Fibroblast of villous mesenchyme (primary cell): ENCODE measurements at places on chromosomes 6 and 20. TPM values are rescaled to one million over a fixed set of nuclear protein-coding genes. Genes with fewer than 3 reads are reported as not detected.
A peak's percentile ranks its signal among the peaks of the same experiment; 100 is the strongest.

The OR2H1 gene
- total RNA-seq: not detected in 2 replicates

The KHDC1L gene
- 0.43 TPM in 1 of 2 replicates, not detected in the other for total RNA-seq

The KIAA0408 gene
- 0.64 and 1.3 TPM in 2 replicates for total RNA-seq

The COX4I2 gene
- total RNA-seq: not detected in 2 replicates

The NRN1 gene
- total RNA-seq: not detected in 2 replicates

The MOXD1 gene
- total RNA-seq: 15.1 and 25.4 TPM in 2 replicates

The ENPP5 gene
- total RNA-seq: 0.32 and 0.43 TPM in 2 replicates

The SOX18 gene
- total RNA-seq: under 0.01 TPM in 1 of 2 replicates, not detected in the other

DNA sequence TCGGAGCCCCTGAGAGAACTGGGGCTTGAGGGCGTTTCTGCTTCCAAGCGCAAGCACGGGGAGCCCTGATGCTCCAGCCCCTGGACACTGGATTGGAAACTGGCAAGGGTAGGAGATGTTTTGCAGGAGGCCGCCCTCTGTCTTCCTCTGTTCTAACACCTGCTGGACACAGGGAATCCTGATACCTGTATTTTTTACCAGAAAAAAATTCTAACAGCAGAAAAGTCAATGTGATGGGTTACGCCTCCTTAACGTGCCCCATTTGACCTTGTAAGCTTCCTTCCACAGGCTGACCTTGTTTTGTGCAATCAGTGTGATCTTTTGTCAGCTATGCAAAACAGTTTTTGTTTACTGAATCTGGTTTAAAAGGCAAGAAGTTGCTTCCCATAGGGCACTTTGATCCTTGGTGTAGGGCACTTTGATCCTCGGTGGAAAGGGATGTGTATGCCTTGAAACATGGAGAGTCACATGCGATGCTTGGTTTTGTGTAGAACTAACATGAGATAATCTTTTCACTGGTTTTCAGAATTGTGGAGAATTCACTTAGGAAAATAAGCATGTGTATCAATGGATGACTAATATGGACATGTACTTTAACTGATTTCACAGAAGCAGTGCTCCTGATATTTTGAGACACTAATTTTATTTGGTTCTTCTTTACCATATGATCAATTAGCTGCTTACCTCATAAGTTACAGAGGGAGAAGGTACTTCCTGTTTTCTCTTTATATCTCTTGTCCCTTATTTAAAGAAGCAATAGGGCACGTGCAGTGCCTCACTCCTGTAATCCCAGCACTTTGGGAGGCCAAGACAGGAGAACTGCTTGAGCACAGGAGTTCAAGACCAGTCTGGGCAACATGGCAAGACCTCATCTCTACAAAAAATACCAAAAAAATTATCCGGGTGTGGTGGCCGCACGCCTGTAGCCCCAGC is 59.9 kb upstream of the MAP3K4 start:
- DNase-seq: peak; percentile 53

DNA sequence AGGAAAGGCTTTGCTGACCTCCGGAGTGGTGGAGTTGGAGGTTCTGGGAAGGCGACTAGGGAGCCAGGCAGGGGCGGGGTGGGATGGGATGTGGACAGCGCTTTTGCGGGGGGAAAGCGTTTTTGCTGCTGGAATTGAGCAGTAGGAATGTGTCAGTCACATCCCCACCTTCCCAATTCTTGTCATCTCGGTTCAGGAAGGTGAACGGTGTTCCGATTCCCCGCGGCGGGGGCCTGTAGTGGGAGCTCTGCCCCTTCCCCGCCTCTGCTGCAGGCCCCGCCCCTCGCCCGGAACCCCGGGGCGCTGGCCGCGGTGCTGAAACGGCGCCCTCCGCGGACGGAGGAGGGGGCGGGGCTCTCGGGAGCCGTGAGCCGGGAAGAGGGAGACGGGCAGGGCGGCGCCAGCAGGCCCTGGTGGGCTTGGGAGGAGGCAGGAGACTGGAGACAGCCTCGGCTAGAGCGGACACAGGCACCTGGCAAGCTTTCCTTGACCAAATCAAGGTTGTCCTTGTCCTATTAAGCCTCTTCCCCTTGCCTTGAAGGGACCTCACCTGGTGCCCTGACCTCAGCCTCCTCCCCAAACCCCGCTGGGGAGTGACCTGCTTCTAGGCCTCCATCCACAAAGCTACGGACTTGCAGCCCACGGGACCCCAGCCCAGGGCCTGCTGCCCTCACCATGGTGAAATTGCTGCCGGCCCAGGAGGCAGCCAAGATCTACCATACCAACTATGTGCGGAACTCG is at the start of gene LHFPL5:
Gene LHFPL5, plus strand, starts transcription at position 357 of the 741 bp plus-strand sequence. Its CDS starts 319 bp downstream, at position 676.
- peak; percentile 28 for DNase-seq

GRCh38 chr6:149448821-149449453 is 35.9 kb downstream of the ZC3H12D start:
- DNase-seq: no peak

GRCh38 chr6:151257985-151258445 is 18.2 kb downstream of the AKAP12 start:
- DNase-seq: peak; percentile 62

GRCh38 chr6:13395272-13396237 is 67.2 kb upstream of the TBC1D7 start:
- peak; percentile 97 for DNase-seq

DNA sequence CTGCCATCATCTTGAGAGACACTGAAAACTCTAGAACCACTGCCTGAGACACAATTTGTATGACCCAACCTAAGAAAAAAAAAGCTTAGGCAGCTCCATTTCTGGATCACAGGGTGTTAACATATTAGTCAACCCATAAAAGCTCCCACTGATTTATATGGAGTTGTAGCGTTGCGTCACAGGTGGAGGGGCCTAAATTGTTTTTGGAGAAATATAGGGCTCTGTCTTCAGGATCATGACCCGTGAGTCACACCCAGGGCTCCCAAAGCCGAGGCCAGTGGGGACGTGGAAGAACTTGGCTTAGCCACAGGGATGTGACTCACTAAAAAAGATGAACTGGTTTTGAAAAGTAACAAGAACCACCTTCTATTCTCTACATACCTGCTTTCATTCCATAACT is 116.5 kb upstream of the BMP2 start:
- peak; percentile 93 for DNase-seq

DNA sequence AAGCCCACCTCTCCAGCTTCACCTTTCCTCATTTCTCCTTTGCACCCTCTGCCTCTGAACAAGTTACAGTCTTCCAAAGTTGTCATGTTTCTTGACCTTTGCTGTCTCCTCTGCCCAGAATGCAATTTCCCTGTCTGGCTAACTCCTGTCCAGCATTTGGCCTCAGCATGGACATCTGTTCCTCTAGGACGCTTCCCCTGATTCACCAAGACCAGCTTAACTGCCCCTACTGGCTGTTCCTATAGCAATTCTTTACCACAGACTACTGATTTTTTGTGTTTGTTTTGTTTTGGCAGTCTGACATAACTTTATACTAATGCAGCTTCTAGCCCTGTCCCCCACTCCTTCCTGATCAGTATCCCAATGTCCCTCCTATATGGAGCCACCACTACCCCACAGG is 13.4 kb downstream of the GNL1 start:
- no peak for DNase-seq

DNA sequence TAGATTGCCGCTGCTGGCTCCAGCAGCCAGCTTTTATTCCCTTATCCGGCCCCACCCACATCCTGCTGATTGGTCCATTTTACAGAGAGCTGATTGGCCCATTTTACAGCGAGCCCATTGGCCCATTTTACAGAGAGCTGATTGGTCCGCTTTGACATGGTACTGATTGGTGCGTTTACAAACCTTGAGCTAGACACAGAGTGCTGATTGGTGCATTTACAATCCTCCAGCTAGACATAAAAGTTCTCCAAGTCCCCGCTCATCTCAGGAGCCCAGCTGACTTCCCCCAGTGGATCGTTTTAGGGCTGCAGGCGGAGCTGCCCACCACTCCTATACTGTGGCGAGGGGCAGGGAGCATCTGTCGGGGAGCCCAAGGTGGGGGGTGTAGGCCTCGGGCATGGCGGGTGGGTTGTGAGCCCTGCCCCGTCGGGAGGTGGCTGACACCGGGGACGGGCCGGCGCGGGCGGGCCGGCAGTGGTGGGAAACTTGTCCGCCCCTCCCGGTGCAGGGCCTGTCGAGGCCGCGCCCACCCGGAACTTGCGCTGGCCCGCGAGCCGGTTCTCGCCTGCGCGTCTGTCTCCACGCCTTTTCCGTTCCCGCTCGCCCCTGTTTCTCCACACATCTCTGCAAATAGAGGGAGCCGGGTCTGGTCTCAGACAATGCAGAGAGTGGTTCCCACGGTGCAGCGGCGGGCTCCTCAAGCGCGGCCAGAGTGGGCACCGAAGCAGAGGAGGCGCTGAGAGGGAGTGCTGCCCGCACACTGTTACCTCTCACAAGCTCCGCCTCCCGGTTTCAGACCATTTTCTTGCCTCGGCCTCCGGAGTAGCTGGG is 86.1 kb upstream of the STMND1 start:
- peak; percentile 13 for DNase-seq

DNA sequence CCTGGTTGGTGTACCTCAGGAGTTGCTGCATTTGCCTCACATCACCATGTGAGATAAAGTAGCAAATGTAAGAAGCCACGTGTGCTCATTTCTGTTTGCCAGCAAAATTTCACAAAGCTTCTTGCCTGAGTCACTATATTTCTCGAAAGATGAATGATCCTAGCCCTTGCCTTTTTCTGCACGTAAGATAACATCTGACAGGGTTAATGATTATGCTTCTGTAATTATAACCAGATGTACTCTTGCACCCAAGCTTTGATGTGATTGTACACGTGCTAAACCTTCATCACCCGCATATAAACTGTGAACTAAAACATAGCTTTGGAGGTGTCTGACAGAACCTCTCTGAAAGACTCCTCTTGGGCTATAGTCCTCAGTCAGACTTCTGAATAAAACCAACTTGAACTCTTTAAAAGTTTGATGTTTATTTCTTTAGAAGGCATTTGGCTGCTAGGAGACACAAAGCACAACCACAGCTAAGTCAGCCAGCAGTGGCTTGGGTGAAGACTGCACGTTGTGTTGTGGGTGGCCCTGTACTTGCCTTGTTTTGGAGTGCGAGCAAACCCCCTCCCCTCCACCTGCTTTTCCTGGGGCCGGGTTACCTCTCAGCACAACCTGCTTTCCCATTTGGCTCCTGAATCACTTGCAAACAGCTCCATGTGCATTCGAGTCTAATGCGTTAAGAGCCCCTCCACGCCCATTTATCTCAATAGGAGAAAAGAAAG is 19.3 kb downstream of the PROKR2 start:
- DNase-seq: peak; percentile 13

GRCh38 chr6:156589281-156589680 is 187.9 kb upstream of the ARID1B start:
- DNase-seq: peak; percentile 75

GRCh38 chr6:33886673-33887144 is 82.9 kb upstream of the MLN start:
- peak; percentile 94 for DNase-seq

DNA sequence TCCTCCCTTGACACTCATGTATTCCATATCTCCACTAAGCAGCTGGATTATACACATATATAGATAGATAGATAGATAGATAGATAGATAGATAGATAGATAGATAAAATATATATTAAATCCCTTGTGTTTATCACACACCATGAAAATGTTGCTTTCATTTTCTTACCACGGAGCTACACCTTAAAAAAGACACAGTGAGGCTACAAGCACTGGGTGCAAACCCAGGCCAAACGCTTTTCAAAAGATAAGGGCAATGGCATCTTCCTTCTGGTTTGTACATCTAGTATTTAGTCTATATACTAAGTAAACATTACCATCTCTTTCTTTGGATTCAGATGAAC is 377.1 kb downstream of the ESR1 start:
- DNase-seq: no peak

GRCh38 chr6:34610819-34611477 is 54.8 kb upstream of the SPDEF start:
- peak; percentile 86 for DNase-seq

GRCh38 chr6:113385020-113385431 is 472.1 kb upstream of the MARCKS start:
- DNase-seq: no peak

GRCh38 chr6:149869275-149869892 is 5.2 kb upstream of the LRP11 start:
- DNase-seq: no peak

GRCh38 chr20:2816583-2817340 is 598 bp downstream of the TMEM239 start:
- no peak for DNase-seq

GRCh38 chr6:26474439-26474881 is 16.7 kb downstream of the BTN2A1 start:
- DNase-seq: no peak

DNA sequence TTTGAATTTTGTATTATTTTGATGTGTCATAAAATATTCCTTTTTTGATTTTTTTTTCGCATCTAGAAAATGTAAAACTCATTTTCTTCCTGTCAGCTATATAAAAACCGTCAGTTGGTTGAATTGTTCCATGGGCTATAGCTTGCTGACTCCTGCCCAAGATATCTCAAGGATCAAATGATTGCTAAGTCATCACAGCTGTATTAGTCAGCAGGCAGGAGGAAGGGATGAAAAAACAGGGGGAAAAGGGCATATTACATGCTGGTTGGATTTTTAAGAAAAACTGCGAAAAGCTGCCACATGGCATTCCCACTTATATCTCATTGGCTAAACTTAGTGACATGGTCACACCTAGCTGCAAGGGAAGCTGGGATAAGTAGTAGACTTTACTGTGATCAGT is 569.9 kb downstream of the BCKDHB start:
- DNase-seq: no peak

DNA sequence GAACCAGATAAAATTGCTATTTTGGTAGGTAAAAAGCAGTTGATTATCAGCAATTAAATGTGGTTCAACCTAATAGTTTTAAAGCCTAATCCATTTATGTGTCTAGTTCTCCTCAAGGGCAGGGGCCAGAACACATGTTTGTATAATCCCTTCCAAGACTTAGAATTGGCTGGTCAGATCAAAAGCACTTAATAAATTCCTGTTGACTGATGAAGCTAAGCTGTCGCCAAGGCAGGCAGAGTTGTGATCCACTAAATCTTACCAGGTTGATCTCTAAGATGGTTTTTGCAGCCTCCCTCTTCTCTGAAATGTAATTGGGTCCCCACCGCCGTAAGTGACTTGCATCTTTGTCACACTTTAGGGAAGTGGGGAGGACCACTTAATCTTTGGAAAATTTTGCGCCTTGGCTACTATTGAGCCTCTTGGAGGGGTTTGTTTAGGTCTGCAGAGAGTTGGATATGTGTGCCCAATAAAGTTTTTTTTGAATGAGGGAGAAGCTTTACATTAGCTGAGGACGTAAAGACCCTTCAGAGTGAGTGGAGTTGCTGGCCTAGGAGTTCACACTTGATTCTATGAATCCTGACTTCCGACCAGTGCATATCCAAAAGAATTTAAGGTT is 65.9 kb downstream of the PHF20 start:
- DNase-seq: peak; percentile 33
